ENCODE measurements at places on chromosomes 6 and 20.

GRCh38 chr6:109304284-109305015 lies 77.8 kb downstream of the CD164 start:
- DNase-seq, result no peak

- no peak for DNase-seq
Measured at GRCh38 chr6:153668758-153669157, 370.3 kb upstream of the OPRM1 start.

- DNase-seq, result no peak
Measured at GRCh38 chr6:125718109-125718508, 31.3 kb upstream of the HEY2 start.

GRCh38 chr6:90466154-90466940 lies 120.5 kb downstream of the MAP3K7 start:
- no peak for DNase-seq

DNA sequence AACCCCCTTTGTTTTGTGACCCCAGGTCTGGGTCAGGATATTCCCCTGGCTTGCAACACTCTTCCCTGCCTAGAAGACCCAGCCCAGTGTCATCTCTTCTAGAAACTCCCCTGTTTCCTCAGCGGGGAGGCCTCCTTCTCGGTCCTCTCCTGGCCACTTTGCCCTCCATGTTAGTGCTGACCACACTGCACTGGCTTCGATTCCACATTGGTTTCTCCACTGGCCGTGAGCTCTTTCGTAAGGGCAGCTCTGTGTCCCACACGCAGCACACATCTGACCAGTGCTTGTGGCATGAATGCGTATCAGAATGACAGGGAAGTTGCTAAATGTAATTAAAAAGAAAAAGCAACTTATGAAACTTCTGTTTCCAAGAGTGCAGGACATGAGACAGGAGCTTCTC lies 49.4 kb upstream of the FNDC1 start:
- no peak for DNase-seq

GRCh38 chr6:5486214-5486613 lies 224.9 kb downstream of the FARS2 start:
- DNase-seq, result no peak

- no peak for DNase-seq
Measured at GRCh38 chr6:15264902-15265761, 19.3 kb downstream of the JARID2 start.

- no peak for DNase-seq
Measured at GRCh38 chr6:139327038-139327437, 35.2 kb upstream of the TXLNB start.

DNA sequence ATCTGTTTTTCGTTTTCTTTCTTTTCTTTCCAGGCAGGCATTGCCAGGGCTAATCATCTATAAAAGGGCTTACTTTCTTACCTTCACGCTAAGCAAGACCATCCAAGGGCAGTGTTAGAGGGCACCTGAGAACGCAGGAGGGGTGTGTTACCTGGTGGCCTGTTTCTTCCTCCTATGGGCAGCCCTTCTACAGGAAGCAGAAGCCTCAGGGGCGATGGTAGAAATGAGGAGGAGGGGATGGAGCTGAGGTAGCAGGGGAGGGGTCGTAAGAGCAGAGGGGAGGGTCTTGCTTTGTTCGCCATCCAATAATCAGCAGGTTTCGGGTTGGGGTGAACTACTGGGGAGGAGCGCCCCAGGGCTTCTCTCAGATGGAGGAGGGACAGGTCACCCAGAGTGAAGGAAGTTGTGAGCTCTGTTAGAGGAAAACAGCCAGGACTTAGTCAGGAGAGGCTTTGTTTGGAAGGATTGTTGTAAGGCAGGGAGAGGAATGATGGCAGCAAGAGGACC lies 1.5 kb upstream of the CCR6 start:
- DNase-seq, result no peak

- no peak for DNase-seq
Measured at GRCh38 chr20:62142252-62143080, 728 bp downstream of the PSMA7 start.

- no peak for DNase-seq
Measured at GRCh38 chr6:35016502-35017321, 124.4 kb downstream of the TCP11 start.

DNA sequence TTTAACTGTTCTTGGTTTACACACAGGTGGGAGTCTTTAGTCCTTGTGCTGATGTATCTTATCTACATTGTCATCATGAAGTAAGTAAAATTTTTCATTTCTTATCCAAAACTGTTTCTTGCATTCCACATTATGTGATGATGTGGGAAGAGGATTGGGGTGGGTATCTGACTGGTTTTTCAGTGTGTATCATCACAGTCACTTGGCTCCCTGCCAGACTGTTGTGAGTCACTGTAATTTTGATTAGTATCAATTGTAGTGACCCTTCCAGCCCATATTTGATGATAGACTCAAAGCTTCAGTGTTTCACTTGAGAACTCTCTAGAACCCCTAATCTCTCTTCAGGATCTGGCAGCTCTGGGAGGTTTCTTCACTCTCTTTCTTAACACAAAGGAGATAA lies 84.5 kb upstream of the RIN2 start:
- no peak for DNase-seq

DNA sequence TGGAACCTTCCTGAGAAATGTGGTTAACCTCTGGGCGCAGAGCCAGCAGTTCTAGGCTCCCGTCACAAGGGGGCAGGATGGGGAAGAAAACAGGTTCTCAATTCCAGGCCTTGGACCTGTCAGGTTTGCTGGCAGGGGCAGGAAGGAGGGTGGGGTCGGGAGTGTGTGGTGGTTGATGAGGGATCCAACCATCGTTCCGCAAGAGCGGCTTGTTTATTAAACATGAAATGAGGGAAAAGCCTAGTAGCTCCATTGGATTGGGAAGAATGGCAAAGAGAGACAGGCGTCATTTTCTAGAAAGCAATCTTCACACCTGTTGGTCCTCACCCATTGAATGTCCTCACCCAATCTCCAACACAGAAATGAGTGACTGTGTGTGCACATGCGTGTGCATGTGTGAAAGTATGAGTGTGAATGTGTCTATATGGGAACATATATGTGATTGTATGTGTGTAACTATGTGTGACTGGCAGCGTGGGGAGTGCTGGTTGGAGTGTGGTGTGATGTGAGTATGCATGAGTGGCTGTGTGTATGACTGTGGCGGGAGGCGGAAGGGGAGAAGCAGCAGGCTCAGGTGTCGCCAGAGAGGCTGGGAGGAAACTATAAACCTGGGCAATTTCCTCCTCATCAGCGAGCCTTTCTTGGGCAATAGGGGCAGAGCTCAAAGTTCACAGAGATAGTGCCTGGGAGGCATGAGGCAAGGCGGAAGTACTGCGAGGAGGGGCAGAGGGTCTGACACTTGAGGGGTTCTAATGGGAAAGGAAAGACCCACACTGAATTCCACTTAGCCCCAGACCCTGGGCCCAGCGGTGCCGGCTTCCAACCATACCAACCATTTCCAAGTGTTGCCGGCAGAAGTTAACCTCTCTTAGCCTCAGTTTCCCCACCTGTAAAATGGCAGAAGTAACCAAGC lies 29.6 kb downstream of the SRSF3 start:
- DNase-seq, result peak; percentile 84

DNA sequence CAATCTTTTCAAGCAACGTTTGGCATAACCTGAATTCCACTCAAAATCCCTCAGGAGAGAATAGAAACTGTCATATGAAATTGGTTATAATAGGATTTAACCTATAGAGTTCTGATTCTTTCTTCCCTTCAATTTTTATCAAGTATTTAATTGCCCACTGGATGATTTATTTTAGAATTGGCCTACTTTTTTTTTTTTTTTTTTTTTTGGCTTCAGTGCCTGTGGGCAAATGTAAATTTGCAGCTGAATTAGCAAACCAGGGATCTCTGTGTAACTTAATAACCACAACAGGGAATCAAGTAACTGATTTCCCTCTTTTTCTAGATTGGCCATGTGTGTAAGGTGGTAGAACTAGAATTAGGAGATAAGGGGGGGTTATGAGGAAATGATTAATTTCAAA lies 157.0 kb downstream of the SOX4 start:
- DNase-seq, result no peak

- DNase-seq, result no peak
Measured at GRCh38 chr6:44119704-44120262, 7.5 kb downstream of the MRPL14 start.

GRCh38 chr6:135329851-135330803 lies 149.0 kb downstream of the MYB start:
- no peak for DNase-seq

GRCh38 chr20:2804852-2805688 lies 4.6 kb upstream of the CPXM1 start:
- DNase-seq, result no peak

DNA sequence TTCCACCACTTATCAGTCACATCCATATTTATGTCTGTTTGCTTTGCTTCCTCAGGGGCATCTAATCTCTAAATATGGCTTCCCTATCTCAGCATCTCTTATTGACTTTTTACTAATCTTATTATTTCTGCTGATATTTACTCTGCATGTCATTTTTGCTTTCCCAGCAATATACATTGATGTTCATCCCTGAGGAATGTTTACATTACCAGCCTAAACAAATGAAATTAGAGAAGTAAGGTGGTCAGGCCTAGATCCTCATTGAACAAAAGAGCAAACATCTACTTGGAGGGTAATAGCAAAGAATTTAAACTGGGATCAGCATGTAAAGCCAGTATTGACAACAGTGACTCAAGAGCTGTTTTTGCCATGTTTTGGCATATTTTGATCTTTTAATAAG lies 546.4 kb downstream of the MMUT start:
- peak; percentile 17 for DNase-seq

- no peak for DNase-seq
Measured at GRCh38 chr6:12903246-12903645, 186.7 kb downstream of the PHACTR1 start.

DNA sequence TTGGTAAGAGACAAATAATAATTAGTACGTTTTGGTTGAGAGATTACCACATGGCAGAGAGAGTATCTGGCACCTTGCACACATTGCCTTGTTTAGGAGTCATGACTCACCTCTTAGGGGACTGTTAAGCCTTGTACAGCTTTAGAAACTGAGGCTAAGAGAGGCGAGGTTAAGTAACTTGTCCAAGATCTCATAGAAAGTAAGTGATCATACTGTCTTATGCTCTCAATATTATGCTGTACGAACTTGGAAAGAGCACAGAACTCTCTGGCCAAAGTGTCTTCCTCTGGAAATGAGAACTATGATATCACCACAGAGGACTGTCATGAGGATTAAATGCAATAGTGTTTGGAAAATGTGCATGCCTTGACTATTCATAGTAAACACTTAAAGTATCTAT lies 249.0 kb downstream of the UTRN start:
- DNase-seq, result no peak

DNA sequence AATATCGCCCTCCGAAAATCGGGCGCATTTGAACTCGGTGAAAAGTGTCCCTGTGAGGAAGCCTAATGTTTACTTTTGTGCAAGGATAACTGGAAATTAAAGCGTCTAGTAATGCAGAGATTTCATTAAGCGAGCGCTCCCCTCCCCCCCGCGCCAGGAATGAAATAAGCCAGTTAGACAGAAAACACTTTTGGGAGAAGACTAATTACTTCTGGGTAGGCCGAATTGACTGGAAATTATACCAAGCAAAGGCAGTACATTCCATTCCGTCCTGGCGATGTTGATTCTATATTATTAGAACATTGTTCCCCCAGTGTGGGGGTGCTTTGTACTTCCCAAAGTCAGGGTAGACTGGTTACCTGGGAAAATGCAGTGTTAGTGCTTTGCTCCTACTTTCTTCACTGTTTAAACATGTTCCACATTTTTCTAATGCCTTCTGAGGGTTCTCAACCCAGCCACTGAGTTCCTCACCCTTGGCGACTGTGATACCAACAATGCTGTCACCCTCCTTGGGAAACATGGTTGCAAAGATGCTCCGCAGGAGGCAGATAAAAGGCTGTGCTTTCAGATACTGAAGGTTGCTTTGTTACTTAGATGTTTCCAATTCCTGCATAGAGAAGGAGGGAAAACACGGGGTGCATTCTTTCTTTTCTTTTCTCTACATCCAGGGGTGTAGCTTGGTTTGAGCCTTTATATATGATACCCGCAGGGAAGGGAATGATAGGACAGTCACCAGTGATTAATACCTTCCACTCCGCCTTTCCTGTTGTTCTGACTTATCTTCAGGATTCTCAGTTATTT lies 2.6 kb downstream of the GJA1 start:
- DNase-seq, result no peak

DNA sequence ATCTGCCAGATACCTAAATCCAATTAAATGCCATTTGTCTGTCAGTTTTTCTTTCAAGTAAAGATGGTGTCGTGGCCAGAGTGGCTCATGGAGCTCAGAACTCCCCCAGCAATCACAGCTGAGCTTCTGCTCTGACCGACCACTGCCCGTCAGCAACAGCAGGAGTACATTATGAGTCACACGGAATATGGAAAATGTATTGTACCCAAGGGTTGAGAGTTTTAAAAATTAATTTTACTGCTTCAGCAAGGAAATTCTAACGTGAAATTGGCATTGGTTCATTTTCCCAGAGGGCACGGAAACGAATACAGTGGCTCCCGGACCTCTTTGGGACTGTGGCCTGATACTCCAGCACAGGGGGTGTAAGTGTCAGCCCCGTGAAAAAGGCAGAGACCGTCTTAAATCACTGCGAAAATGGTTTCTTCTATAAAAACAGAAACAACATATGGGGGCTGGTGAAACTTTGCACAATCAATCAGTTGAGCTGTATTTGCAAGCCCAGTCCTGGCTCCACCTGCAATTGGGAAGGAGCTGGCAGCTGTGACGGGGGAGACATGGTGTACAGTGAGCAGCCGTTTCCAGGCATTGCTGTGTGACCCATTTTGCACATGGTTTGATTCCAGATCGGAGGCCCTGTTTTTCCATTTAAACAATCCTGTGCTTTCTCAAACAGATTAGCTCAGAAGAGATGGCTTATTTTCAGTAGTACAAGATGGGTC lies 12.8 kb downstream of the NPEPL1 start:
- no peak for DNase-seq

DNA sequence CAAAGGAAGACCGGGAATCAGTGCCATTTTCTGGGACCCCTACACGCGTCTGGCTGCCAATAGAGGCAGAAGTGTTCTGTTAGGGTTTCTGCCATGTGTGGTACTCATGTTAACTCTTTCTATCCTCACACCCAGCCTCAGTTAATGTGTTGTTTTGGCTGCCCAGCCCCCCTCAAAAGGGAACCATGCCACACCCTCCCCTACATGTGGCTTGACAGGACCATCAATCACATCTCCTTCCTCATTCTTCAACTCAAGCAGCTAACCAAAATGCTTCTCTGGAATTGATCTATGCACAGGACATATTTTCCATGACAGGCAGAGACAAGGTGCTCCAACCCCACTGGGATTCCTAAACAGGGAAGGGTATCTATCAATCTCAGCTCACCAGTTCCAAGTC lies 22.0 kb downstream of the AHCY start:
- no peak for DNase-seq

- DNase-seq, result peak; percentile 69
Measured at GRCh38 chr6:72850469-72850868, 228.6 kb downstream of the KCNQ5 start.

- DNase-seq, result no peak
Measured at GRCh38 chr6:36663504-36664446, 14.7 kb upstream of the CDKN1A start.

Data from NCI-H345 (cell line).